ENCODE measurements at places on chromosomes 13 and 19.
A peak's percentile ranks its signal among the peaks of the same experiment; 100 is the strongest.

- DNase-seq: no peak
Measured at GRCh38 chr13:21677075-21677623, 6.3 kb downstream of the FGF9 start.

DNA sequence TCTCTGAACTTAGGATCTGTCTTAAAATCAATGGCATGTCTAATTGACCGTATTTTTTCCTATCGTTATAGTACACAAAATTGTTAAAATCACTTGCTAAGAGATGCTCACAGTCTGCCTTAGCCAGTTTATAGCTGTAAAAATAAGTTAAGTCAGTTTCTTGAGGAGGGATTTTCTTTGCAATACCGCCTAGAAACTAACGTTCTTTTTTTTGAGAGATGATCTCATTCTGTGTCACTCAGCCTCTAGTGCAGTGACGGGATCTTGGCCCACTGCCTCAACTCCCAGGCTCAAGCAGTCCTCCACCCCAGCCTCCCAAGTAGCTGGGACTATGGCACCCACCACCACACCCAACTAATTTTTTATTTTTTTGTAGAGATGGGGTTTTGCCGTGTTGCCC lies 4.4 kb downstream of the CKAP2 start:
- DNase-seq: peak; percentile 25

DNA sequence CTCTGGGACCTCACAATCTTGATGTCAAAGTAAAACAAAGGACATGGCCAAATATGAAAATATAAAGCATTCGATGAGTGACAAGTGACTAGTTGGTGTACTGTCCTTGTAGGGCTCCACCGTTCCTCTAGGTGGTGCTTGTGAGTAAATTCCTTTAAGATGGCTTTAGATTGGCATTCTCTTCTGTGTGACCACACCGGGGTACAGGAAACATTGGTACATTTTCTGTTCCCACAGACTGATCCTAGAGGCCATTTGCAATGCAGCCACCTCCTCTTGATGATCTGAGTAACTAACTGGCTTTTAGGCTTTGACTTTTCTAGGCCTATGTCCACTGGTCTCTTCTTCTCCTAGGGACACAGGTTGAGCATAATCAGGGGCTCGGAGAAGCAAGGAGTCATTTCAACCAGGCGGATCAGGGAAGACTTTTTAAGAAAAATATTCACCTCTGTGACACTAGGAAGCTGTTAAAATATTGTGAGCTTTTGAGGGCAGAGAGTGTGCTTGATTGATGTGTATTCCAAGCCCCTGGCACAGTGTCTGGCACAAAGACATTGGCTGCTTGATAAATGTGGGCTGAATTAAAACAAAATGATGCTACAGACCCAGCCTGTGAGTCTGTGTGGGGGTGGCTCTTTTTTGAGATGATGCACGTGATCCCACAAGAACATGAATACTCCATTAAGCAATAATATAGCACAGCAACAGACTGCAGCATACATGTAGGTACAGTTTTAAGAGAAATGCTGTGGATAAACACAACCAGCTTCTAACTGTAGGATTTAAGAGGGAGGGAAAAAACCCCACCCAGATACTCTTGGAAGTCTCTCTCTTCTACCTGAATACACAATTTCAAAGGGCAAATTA lies 21.0 kb downstream of the EPSTI1 start:
- peak; percentile 5 for DNase-seq

DNA sequence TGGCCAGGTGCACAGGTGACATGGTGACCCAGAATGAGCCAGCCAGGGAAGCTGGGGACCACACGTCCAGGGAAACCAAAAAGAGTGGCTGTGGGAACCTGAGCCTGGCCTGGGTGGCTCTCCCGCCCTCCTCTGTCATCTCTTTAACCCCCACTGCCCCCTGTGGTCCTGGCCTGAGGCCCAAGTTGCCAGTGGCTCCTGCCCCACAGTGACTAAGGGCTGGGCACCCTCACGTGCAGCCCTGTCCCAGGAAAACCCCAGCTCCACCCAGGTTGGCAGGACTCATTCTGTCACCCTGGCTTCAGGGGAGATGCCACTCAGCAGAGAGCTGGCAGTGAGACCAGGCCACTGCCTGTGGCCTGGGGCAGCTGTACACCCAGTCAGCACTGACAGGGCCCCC lies 30.6 kb upstream of the ISYNA1 start:
- DNase-seq: peak; percentile 71

- DNase-seq: no peak
Measured at GRCh38 chr13:30331331-30331771, 24.0 kb upstream of the KATNAL1 start.

DNA sequence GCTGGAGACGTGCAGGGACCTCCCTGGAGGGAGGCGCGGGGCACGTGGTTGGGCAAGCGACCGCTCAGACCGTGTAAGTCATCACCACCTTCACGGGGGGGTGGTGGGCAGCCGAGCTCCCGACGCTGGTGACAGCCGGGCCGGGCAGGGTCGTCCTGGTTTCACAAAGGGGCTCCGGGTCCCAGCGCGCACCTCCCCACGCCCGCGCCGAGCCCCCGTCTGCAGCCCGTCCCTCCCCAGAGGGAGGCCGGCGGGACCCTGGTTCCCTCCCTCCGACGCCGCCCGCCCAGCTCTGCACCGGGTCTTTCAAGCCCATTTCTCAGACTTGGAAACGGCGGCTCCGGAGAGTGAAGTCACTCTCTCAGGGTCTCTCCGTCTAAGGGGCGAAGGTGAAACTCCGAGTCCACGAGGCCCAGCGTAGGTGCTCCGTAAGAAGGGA lies 729 bp upstream of the ARID3A start:
- peak; percentile 66 for DNase-seq

DNA sequence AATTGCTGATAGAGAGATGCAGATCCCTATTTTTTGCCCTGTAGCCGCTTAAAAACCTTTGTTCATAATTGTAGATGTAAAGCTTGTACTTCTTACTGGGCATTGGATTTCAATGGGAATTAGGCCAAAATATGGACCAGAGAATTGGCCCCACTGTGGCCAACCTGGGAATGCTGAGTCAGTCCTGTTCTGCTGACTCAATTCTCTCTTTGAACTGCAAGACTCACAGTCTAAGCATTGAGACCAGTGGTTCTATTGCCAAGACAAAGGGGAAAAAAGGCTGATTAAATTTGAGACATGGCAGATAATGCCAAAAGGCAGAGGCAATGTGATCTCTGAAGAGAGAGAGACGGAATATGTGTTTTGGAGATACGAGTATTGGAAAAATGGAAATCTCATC lies 72.5 kb upstream of the UBL3 start:
- DNase-seq: peak; percentile 32

DNA sequence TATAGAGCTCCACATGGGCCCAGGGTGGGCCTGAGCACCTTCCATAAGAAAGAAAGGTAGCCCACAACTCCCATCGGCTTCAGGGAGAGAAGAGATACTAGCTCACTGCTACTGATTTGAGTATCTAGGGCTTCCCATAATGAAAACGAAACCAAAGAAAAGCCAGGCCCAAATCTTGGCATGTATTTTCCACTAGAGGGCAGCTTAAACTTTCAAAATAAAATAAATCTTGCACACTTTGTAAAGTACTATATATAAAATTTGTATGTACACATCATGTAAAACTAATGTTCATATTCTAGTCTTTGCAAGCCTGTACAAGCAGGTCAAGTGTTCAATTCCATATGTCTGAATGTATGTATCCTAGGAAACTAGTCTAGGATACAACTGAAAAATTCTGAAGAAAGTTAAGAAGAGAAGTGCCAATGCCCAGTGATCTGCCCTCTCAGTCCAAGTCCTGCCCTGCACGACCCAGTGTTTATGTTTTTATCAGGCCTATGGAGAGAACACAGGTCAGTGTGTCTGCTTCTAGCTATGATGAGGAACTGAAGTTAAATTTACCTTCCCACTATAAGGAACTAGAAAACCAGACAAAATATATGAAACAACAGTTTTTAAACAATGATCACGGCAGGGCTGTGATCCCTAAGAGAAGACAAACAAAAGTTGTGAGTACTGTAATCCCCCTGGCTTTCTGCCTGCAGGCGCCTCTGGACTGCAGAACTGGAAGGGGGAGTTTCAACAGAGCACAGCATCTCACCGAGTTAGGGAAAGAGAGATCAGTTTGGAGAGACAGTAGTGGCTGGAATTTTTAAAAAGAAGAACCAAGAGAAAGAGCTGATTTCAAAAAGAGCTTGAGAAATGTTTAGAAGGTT lies 475.7 kb downstream of the UQCRFS1 start:
- peak; percentile 53 for DNase-seq

DNA sequence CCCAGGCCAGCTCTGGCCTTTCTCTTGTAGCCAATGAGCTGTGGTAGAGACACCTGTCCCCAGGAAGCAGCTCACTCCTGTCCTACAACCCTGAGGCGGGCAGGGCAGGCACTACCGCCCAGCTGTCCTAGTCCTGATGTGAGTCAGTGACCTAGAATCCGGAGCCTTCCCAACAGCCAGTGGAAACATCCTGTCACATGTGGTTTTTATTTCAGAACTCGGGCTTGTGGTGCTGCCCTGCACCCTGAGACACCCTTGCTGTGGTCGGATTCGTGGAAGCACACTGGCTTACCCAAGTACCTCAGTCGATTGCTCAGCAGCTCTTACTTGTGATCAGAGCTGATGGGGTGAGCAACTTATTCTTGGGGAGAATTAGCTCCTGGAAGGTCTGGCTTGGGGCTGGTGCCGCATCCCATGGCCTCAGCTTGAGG lies 83.6 kb upstream of the ARHGEF7 start:
- DNase-seq: no peak

Measured in Caki2 (cell line).